Activated CD4-positive, CD25-positive, alpha-beta regulatory T cell (primary cell): ENCODE measurements at places on chromosomes 12 and 14.

- DNase-seq, result no peak
These were observed 55.7 kb downstream of the VRK1 start for GRCh38 chr14:96852823-96853422.

DNA sequence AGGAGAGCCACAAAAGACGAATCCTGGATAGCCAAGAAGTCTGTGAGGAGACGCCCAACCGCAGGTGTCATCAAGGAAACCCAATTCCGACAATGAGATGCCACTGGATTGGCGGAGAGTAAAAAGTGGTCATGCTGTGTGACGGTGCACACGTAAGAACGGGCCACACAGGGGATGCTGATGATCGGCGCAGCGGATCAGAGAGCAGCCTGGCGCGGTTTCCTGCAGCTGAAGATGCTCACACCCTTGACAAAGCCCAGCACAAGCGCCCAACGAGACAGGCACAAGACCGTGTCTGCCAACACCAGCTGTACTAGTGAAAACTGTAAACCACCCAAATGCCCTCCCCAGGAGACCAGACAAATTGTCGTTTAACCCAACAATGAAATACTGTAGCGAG lies 55.8 kb downstream of the CCDC85C start:
- no peak for DNase-seq

DNA sequence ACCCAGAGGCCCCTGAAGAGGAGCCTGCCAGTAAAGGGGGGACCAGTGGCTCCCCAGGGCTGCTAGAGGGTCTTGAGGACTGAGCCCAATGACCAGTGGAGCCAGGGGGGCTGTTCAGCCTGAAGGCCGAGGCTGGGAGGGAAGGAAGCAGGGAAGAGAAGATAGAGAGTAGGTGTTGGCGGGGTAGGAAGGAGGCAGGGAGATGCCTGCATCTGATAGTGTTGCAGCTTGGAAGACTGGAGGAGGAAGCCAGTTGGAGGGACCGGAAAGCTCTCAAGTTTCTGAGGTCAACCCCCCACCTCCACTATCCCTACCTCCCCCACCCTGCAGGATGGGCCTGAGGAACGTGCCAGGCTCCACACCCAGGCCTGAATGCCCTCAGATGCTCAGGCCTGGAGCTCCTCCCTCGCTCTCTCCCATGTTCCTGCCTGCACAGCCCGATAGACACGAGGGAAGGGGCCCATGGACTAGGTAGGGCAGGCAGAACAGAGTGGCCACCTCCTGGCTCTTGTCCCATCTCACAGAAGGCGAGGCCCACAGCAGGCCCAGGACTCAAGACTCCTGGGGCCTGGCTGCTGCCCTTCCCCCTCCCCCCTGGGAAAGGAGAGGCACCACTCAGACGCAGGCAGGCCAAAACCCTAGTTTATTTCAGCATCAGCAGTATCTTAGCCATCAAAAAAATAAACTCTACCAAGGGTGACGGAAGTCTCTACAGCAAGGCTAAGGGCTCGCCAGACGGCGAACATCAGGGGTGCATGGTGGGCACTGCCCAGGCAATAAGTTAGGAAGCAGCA lies 3.4 kb downstream of the CKB start:
- DNase-seq, result no peak

DNA sequence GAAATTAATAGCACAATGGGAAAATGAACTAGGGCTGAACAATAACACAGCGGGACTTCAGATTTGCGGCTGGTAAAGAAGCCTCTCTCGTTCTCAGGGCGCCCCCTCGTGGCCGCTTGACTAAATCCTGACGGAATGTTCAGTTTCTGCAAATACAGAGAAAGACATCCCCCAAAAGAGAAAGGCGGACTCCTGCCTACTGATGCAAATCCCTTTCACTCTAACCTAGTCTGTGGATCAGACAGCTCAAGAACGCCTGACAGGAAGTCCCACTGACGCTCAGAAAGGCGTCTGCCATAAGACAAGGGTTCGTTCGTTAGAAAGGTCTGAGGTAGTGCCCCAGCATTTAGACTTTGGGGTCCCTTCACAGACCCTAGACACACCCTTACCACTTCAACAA lies 2.5 kb downstream of the NUAK1 start:
- DNase-seq, result peak; percentile 69

- DNase-seq, result no peak
These were observed 567.2 kb downstream of the FSCB start for GRCh38 chr14:43939836-43940235.

- DNase-seq, result no peak
These were observed 10.4 kb downstream of the APPL2 start for GRCh38 chr12:105225505-105226015.

DNA sequence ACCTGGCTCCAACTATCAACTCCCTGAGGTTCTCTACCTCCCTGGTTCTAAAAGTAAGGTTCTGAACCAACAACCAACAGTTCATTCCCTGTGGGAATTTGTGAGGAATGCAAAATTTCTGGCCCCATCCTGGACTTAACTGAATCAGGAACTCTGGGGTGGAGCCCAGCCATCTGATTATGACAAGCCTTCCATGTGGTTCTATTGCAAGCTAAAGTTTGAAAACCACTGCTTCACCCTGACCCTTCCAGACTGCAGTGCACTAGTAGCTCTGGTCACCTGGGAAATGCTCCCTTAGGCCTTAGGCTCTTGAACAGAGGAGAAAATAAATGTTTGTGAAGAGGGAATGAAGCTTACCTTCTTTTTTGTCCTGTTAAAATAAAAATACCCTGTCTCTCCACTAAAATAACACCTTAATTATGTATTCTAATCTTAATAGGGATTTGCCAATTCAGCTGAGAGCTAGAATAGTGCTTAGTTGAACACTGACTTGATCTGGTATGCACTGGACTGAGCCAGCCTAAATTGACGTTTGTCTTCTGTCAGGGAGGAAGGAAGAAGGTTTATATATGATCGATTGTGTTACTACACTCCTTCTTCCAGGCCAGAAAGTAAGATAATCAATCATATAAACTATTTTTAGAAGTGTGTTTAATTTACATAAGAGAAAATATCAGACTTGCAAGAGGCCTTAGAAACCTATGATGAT lies 39.1 kb upstream of the DDHD1 start:
- no peak for DNase-seq

DNA sequence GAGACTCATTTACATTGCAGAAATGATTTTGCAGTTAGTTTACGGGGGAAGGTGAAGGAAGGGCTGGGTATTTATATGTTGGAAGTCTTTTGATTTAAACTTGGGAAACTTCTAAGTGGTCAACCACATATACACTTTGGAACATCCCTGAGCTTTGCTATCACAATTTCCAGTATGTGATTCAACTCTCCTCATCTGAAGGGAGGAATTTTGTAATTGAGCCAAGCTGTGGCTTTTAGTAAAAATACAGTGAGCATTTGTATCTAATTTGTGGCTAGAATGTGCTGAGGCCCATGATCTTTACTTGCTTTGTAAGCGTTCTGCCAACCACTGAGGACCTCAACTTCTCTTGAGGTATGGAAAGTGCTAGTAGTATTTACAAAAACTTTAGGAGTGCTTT lies 235.0 kb upstream of the PDZRN4 start:
- no peak for DNase-seq

DNA sequence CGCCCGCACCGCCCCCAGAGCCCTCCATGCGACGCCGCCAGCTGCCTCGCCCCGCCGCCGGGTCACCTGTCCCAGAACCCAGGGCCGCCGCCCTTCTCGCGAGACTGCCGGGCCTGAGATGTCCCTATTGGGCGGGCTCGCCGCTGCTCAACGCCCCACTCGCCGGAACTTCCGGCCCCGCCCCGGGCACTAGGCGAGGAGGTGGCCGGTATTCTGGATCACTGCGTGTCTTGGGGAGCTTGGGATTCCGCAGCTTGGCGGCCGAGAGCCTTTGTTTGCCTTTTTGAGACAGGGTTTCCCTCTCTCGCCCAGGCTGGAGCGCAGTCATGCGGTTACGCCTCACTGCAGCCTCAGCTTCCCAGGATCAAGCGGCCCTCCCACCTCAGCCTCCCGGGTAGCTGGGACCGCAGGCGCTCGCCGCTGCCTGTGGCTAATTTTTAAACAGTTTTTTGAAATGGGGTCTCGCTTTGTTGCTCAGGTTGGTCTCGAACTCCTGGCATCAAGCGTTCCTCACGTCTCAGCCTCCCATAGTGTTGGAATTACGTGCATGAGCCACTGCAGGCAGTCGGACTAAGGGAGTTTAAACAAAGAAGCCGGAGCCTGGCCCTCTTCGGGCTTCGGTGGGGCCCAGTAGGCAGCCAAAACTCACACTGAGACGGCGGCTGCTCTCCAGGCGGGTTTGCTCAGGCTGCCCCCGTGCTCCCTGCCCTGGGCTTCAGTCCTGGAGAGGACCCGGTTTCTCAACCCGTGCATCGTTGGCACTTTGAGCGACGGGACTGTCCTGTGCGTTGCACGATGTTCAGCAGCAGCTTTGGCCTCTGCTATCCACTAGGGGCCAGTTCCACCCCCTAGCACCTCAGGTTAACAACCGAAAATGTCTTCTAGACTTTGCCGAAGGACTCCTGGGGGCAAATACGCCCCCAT lies at the start of gene SLC15A4:
TSS of gene SLC15A4 (minus strand) at position 43 of the 924 bp plus-strand sequence. CDS start at position 28, 15 bp downstream.
- DNase-seq, result peak; percentile 88

- DNase-seq, result no peak
These were observed 87.1 kb downstream of the GCH1 start for GRCh38 chr14:54815515-54815914.

DNA sequence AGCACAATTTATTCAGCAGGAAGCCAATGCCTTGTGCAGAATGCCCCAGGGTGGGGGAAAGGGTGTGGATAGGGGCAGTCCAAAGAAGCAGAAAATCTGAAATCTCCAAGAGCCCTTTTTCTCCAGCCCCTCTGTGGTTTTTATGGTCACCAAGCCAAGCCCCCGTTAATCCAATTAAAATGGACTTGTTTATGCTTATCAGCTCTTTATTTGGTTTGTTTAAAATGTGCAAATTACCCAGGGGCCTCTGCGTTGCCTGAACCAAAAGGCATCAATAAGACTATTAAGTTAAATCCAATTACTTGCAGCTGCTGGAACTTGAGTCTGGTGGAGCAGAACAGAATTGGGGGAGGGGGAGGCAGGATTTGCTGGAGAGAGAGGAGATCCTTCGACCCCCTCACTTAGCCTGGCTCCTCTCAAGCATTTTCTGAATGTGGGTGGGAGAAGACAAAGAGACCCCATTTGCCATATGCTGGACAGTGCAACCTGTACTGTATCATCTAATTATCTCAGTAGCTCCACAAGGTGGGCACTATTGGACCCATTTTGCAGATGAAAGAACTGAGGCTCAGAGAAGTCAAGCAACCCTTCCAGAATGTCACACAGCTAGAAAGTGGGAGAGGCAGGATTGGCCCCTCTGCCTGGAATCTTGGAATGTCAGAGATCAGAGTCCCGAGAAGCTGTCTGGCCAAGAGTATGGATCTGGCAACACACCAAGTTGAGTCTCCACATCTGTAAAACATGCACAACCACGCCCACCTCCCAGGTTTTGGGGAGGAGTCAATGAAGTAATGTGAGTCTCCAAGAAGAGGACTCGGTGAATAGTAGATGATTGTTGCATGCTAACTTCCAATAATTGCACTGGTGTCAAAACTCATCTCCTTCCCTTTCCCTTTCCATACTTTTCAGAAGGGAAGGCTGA lies 66.9 kb downstream of the CMKLR1 start:
- no peak for DNase-seq
